ENCODE measurements at places on chromosomes 7 and 10. TPM values are rescaled to one million over a fixed set of nuclear protein-coding genes. Genes with fewer than 3 reads are reported as not detected.

POLR2J2 gene
- 2.3 TPM for total RNA-seq

DNA sequence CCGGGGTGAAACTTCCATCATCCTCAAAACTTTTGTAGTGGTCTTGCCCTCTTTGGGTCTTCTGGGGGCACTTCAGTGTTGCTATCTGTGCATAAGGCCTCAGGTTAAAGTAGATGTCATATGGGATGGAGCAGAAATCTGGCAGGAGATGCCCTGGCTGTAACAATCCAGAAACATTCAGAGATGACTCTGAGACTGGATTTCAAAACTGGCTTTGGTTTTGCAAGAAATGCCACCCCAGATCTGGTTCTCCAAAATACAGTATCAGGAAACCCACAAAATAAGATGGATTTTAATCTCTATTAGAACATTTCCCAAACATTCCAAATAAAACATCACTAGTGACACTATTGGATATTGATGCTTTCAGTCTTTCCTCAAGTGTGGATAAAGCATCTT lies 191.5 kb downstream of the REEP3 start:
- DNase-seq = no peak

GRCh38 chr7:131083781-131084180 lies 243.9 kb upstream of the MKLN1 start:
- DNase-seq = no peak

DNA sequence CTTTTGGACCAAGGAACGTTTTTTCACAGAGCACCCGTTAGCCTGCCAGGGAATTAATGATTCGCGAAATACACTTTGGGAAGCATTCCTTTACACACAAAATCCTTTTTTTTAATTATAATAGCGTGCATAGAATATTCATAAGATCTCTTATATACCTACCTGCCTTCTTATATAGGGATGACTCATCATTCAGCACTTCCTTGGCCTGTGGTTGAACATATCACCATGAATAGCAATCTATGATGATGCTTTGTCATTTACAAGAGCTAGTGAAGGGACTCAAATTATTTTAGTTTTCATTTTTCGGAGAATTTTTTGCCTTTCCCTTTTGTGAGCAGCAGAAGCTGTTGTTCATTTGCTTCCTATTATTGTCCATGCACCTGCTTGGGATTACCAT lies 97.0 kb downstream of the CDH23 start:
- DNase-seq = no peak

GRCh38 chr7:5557920-5558401 lies 134.3 kb upstream of the TNRC18 start:
- peak; percentile 49 for DNase-seq

- no peak for DNase-seq
Measured at GRCh38 chr7:18087687-18088078, 60.0 kb upstream of the PRPS1L1 start.

UBTD1 gene
- 16.3 TPM for total RNA-seq

TUBAL3 gene
- total RNA-seq = not detected

SUGCT gene
- total RNA-seq = 2.7 TPM

DNA sequence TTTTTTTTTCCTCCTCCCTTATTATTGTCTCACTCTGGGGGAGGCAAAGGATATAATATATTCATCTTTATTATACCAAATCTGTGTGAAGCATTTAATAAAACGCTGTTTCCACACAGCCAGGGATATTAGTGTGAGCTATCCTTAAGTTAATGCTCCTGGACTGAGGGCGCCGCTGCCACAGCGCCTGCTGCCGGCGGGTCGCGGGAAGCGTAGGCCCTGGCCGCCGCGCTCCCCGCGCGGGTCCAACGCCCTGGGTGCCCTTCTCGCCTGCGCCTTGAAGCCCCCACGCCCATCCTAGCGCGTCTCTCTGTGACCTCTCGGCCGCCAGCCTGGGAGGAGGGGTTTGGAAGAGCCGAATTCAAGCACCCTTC lies 9.5 kb upstream of the LBX1 start:
- DNase-seq = no peak

RELN gene
- total RNA-seq = 80.4 TPM

GRCh38 chr10:51000164-51000563 lies 74.1 kb upstream of the PRKG1 start:
- DNase-seq = no peak

- no peak for DNase-seq
Measured at GRCh38 chr10:27355918-27356573, 115.4 kb upstream of the ACBD5 start.

GRCh38 chr10:124280916-124281315 lies 137.8 kb downstream of the OAT start:
- DNase-seq = no peak

FRMD4A gene
- 39.8 TPM for total RNA-seq

GRCh38 chr10:122561792-122562191 lies 1.2 kb downstream of the DMBT1 start:
- no peak for DNase-seq

SPOCK2 gene
- 7.5 TPM for total RNA-seq

GRCh38 chr10:106226828-106227227 lies 937.7 kb downstream of the SORCS1 start:
- DNase-seq = no peak

DNA sequence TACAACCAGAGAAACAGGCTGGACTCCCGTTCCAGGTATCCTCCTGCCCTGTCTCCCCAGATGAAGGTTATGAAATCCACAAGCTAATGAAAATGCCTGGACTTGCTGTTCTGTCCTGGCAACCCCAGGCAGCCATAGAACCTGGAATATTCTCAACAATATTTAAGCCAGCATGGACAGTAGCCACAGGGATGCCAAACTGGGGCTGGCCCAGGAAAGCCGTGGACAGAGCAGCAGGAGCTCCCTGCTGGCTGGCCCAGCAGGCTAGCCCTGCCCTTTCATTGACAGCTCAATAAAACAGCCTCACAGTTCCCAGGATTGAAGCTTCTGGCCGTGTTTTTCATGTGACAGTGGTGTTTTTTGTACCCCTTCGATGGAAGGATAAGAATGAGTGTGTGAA lies 230.6 kb downstream of the BMPER start:
- DNase-seq = no peak

GRCh38 chr10:80191589-80192270 lies 13.6 kb downstream of the ANXA11 start:
- DNase-seq = no peak

DLX6 gene
- total RNA-seq = not detected

TRPV6 gene
- under 0.01 TPM for total RNA-seq

DNA sequence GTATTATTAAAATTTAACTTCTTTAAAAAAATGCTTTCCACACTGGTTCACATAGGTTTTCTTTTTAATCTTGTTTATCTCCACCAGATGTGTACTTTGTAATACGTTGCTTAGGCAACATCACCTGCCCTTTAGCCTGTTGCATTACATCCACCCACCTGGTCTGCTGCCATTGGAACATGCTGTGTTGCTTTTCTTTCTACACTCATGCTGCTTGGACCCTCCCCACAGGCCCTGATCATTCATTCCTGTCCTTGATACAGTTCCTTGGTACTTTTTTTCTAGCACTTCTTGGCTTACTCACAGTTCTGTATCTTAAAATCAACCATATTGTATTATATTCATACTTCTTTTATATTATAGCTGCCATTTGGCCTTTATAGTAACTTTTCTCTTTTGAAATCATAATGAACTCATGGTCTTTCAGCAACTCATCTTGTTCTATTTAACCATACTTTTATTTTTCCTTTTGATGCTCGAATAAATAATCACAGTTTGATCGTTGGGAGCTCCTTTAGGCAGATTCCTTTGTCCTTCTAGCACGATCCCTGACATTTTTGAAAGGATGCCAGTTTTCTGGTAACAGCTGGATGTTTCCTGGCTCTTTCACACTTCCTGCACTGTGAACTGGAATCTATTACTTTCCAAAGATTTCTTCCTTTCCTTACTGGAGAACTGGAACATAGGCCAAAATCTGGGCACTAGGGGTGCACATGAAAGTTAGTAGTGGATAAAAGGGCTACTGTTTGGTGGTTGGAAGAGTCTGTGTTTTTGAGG lies 125.1 kb downstream of the CDK14 start:
- DNase-seq = peak; percentile 63

- DNase-seq = no peak
Measured at GRCh38 chr10:68800211-68800610, 27.1 kb upstream of the STOX1 start.

HTR5A gene
- total RNA-seq = not detected
